Activated T-cell treated with anti-CD3 and anti-CD28 coated beads, Interleukin-2, amount 50 U/mL, for 48 hours (primary cell): ENCODE measurements at places on chromosomes 2 and 18.

GRCh38 chr2:9844036-9844483 is 786 bp downstream of the TAF1B start:
- DNase-seq = peak; percentile 26

GRCh38 chr2:10079266-10079869 is 843 bp downstream of the CYS1 start:
- no peak for DNase-seq

- DNase-seq = no peak
Measured at GRCh38 chr2:1847846-1848598, 103.7 kb upstream of the PXDN start.

DNA sequence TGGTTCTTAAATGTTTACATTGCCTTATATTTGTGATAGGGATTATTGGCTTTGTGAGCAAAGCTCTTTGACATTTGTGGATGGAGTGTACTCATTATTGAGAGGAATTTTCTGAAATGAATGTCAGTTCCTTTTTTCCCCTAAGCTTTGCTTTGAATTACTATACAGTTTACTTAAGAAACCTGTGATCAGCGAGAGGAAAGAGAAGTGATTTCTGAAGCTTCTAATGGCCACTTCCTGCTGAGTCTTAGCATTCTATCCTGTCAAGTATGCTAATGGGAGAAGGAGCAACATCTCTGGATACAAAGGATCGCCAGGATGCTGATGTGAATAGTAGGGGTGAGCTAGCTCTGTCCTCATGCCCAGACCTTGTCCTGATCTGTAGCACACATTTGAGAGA is 47.8 kb upstream of the MGAT5 start:
- no peak for DNase-seq

GRCh38 chr18:50374220-50374752 is 560 bp upstream of the SKA1 start:
- DNase-seq = no peak

- no peak for DNase-seq
Measured at GRCh38 chr2:129929321-129930290, 49.9 kb upstream of the RAB6C start.

DNA sequence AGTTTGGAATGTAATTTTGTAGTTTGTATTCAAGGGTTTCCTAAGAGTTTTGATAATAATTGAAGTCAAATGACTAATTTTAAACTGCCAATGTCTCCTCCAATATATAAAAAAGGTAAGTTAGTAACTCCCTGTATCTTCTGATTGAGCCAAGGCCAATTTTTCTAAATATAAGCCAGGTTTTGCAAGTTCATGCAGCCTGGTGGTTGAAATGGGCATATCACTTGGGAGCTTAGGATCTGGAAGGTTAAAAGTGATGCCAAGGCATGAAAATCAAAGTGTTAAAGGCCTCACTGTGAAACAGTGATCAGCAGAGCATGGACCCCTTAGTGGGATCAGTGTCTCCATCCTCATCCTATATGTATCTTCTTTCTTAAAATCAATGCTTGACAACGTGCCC is 60.5 kb downstream of the MERTK start:
- no peak for DNase-seq

DNA sequence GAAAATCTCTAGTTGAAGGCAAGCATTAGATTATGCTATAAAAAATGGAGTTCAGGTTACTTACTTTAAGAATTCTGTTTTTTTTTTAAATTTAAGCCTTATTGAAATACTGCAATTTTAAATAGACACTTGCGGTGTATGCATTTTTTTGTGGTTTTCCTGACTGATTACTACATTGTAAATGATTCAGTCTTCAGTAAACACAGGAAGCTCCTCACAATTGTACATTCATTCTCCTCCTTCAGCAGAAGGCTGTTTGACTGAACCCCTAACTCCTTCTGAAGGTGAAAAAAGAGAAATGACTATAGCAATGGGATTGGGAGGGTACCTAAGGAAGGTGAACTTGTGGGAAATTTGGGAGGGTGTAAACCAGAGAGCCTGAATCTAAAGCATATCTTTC is 136.1 kb downstream of the GCA start:
- no peak for DNase-seq

- no peak for DNase-seq
Measured at GRCh38 chr2:235616885-235617284, 123.0 kb downstream of the AGAP1 start.

GRCh38 chr18:8830067-8831060 is 125.0 kb downstream of the MTCL1 start:
- no peak for DNase-seq

DNA sequence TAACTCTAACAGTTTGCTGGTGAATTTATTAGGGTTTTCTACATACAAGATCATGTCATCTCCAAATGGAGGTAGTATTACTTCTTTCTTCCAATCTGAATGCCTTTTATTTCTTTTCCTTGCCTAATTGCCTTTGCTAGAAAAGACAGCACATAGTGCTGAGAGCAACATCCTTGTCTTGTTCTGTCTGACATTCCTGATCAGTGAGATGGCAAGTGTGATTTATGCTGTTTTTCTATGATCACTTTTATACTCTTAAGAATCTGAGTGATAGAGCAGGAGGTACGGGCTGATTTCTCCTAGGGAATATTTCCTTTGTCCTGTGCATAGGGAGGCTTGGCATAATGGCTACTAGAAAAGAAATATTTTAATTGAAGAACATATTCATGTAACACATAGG is 17.3 kb downstream of the LYPD6B start:
- no peak for DNase-seq

- DNase-seq = no peak
Measured at GRCh38 chr18:55003695-55004094, 44.4 kb upstream of the CCDC68 start.

- DNase-seq = no peak
Measured at GRCh38 chr2:211035548-211036185, 479.3 kb downstream of the CPS1 start.

- DNase-seq = no peak
Measured at GRCh38 chr2:162635706-162636105, 202.9 kb downstream of the KCNH7 start.

DNA sequence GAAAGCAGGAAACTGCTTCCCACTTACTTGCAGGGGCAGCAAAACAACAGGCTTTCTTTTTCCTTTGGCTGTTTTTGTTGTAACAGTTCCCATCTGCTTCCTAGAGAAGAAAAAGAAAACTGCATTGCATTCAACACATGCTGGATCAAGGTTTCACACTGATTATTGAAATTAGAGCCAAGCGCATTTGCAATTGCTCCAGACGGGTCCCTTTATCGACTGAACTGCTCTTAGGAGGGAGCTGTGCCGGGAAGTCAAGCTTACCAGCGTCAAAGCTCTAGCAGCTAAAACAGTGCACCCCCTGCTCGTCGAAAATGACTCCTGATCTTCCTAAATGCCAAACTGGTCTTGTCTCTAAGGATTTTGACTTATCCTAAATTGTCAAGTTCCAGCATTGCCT is 164.0 kb upstream of the SESTD1 start:
- DNase-seq = no peak

DNA sequence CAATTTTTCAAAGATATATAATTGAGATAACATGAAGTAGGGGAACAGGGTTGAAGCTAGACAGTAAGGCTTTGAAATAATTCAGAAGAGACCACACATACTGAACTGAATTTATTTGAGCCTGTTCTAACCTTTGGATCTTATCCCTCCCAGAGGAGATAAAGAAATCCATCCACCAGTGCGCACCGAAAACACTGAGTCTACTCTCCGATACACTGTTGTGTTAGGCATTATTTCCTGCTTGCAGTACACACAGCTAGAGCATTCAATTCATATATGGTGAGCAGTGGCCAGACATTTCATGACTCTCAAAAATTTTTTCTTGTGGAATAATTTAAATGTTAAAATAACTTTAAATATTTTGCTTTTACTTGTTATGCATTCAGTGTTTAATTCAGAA is 342.7 kb downstream of the GPD2 start:
- no peak for DNase-seq

DNA sequence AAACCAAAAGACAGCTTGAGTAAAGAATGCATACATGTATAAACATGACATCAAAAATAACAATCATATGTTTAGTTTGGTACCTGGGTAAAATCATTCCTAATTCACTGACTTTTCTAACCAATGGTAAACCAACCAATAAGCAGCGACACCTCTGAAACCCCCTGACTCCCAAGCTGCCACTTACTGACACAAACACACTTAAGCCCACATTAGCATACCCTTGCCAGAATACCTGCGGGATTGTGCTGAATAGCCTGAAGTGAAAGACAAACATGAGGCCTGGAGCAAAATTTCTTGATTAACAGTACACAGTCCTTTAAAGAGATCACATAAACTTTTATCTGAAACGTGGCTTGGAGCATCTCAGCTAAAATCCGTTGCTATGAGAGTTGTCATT is 902.9 kb downstream of the TMEM182 start:
- DNase-seq = no peak

- DNase-seq = no peak
Measured at GRCh38 chr2:85427300-85427835, 8.9 kb downstream of the SH2D6 start.

- DNase-seq = no peak
Measured at GRCh38 chr2:223026357-223027110, 25.5 kb upstream of the KCNE4 start.

DNA sequence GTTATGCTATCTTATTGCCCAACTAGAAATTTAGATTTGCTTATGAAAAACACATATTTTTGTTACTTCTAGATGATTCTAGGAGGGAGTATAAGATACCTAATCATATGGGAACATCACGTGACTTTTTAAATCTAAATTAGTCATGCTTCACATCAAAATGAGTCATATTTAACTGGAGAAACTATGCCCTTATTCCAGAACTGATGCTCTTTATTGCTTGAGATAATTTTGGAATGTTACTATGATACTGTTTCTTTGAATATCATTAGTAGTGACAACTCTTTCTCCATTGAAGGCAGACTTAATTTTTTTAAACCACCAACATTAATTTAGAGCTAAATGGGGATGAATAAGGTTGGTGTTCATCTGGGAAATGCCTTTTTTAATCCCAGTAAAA is 19.9 kb upstream of the ELAC1 start:
- DNase-seq = no peak

DNA sequence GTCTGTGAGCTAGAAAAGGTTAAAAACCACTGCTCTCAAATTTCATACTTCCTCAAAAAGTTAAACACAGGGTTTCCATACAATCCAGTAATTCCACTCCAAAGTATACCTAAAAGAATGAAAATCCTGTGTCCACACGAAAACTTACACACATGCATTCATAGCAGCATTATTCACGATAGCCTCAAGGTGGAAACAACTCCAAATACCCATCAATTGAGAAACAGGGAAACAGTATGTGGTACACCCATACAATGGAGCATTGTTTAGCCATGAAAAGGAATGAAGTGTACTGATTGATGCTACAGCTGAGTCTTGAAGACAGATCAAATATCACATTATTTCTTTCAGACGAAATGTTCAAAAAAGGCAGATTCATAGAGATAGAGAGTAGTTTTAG is 36.7 kb downstream of the UXS1 start:
- DNase-seq = no peak

DNA sequence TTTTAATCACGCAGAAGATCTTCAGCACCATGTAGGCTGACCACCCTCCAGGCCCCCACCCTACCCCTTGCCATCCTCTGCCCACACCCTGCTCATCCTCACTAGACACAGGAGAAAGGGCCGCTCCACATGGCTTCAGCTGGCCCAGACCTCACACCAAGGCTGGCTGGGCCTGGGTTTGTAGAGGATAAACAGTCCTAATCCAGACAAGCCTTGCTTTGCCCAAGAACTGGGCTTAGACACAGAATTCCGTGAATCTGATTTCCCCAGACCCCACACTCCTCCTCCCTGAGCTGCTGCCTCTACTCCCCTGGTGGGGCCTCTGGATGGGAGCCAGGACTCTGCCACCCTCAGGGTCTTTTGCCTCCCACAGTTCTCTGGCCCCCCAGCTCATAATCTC is 185.3 kb downstream of the CYP26B1 start:
- DNase-seq = no peak

- DNase-seq = no peak
Measured at GRCh38 chr18:23998820-23999219, 15.7 kb upstream of the TTC39C start.

DNA sequence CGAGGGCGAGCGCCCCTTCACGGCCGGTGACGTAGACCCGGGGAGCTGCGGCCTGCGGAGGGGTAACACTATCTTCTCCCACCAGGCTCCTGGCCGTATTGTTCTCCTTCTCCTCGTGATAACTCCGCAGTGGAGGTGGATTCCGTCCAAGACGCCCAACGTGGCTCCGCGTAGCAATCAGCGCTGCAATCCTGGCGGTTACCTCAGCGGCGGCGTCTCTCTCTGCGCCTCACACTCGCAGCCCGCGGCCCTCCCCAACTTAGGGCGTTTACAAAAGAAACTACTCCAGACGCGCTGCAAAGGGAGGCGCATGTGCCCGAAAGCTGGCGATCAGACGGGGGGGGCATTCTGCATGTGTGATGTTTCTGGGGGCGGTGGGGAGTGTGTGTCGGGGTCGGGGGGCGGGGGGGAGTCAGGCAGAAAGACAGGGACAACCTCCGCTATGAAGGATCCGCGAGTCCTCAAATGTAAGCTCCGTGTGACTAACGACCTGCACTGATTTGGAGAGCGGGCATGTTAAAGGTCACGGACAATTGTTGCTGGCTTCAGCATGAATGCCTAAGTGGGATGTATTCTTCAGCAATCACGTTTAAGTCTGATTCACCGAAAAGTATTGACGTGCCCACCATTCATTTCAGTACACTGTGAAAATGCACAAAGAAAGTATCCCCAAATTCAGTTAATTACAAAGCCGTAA is 1.3 kb upstream of the ZNF516 start:
- peak; percentile 55 for DNase-seq

DNA sequence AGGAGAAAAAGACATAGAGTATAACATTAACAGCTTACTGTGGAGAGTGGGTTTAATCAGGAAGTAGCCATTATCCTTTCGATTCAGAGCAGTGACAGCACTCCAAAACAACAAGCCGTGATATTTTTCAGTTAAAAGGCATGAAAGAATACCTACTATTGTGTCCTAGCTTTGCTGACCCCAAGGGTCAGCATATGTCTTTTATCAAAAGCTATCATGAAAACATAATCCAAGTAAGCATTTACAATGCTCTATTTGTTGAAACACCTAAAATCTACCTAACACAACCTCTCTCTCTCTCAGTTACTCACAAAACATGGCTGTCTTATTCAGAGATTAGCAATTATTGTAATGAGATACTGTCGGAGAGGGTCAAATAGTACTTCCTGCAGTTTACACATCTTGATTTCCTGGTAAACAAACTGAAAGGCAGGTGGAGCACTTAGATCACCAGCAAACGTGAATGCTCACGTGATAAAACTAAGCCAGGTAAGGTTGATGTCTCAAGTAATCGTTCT is 100.0 kb downstream of the BAZ2B start:
- DNase-seq = no peak

DNA sequence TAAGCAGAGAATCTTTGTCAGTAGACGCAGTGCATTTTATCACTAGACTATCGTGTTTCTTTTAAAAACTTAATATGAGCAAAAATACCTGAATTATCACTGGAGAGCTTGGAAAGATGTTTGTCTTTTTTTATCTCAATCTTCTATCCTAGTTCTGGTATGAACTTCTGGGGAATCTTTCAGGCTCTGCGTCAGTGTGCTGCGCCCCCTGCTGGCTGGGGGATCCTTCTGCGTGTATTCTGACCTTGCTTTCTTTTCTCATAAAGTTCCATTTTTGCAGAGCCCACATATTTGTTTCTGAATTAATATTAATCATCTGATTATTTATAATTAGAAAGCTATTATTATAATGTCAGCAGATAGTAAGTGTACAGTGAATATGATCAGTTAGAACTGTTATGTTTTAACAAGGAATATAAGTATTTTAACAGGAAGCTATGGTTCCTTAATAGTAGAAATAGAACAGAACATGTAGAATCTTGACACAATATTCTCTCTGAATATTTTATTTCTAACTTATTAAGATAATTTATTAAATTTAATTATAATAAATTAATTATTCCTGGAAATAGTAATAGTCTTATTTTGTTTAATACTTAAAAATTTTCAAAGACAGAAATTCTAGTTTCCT is 945.0 kb upstream of the CRIM1 start:
- peak; percentile 61 for DNase-seq
